ENCODE measurements at places on chromosomes 12 and 14.

- DNase-seq: no peak
Measured at GRCh38 chr12:111057701-111058425, 137.5 kb upstream of the MYL2 start.

GRCh38 chr12:123038966-123039365, 58.5 kb downstream of the ARL6IP4 start:
- no peak for DNase-seq

GRCh38 chr12:84793558-84794367, 118.8 kb downstream of the SLC6A15 start:
- DNase-seq: no peak

- no peak for DNase-seq
Measured at GRCh38 chr14:67463900-67464299, 24.6 kb downstream of the TMEM229B start.

- no peak for DNase-seq
Measured at GRCh38 chr14:39877577-39878190, 445.5 kb upstream of the FBXO33 start.

- DNase-seq: no peak
Measured at GRCh38 chr14:100804558-100805309, 21.2 kb upstream of the MEG3 start.

- DNase-seq: no peak
Measured at GRCh38 chr14:36176524-36176923, at the start of gene PTCSC3. Gene PTCSC3 (minus strand): TSS chr14:36176722.

- DNase-seq: no peak
Measured at GRCh38 chr12:29544428-29545101, 47.1 kb upstream of the OVCH1 start.

GRCh38 chr12:39390752-39391151, 52.2 kb downstream of the KIF21A start:
- no peak for DNase-seq

GRCh38 chr12:79659961-79660431, 30.8 kb downstream of the PAWR start:
- DNase-seq: no peak

GRCh38 chr12:48105321-48105866, 485 bp downstream of the SENP1 start:
- no peak for DNase-seq

DNA sequence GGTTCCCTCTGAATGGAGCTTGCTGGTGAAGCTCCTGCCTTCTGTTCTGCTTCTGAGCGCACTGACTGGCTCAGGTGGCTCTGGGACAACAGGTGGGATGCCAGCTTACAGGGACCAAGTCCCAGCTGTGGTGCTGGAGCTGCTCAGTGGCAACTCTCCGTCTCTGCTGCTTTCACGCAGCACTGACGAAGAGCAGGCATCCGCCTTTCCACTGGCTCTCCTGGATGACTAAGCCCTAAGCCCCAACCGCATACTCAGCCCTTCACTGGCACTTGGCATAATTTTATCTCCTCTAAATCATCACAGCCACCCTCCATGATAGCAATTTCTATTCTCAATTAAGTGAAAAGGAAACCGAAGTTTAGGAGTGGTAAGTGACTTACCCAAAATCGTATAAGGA, 3.7 kb upstream of the RTL1 start:
- DNase-seq: peak; percentile 5

DNA sequence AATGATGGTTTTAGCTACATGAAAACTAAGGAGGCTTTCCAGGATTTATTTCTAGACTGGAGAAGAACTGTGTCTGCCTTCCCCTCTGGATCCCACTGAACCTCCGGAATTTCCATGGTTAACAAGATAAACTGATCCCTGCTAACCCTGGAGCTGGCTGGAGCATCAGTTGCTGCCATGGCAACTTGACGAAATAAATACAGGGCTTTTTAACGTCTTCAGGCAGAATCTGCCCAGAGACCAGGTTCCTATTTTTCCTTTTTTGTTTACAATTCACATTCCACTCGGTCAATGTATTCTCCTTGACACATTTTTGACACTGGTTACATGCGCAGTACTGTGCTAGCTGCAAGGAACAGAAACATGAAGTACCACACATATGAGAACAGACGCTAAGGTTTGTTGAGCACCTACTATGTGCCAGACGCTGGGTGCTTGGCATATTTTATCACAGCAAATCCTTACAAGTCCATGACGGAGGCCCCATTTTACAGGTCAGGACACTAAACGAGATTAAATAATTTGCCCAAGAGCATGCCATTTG, 1.7 kb downstream of the C14orf132 start:
- no peak for DNase-seq

DNA sequence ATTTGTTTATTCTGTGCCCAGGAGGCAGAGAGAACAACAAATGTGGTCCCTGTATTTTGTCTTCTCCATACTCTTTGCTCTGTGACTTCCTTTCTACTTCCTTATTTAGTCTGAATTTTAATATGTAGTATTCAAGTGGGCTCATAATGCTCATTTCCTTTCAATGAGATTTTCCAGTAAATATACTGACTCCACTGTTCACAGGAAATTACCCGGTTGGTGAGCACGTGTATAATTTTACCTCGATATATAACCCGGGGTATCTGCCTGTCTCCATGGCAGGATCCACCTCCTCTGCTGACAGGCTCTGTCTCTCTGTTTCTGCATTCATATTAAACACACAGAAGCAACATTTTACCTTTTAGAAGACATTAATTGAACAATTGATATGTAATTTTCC, 166.0 kb downstream of the SLC38A4 start:
- no peak for DNase-seq

- no peak for DNase-seq
Measured at GRCh38 chr14:74985806-74986205, 16.9 kb upstream of the EIF2B2 start.

DNA sequence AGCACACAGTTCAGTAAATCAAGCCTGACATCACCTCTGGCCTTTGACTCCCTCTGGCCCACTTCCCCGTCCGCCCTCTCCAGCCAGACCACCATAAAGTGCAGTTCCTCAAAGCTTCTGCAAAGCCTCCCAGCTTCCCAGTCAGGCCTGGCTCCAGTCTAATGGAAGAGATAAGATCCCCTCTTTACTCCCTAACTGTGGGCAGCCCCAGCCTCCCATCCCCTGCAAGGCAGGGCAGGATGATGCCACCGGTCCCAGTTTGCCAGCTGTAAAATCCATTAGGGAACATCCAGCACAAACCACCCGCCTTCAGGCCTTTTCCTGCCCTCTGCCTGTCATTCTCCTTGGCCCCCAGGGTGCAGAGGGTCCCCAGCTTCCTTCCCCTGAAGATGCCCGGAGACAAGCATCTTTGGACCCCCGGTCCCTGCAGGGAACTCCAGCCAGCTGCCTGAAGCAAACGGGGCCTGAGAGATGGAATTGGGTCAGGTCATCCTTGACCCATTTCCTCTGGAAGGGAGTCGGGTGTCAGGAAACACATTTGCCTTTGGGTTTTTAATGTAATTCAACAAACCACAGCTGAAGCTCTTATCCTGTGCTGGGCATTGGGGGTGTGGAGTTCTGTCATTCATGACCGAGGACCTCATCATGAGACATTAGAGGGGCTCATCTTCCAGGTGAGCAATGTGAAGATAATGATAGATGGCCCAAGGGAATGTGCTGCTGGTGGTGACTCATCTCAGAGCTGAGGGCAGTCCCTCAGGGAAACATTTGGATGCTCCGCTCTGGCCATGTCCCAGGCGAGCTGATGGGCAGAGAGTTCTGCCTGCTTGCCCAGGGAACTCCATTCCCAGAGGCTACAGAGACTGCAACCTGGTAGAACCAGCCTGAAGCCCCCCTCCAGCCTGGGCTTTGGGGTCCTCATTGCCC, 93.8 kb upstream of the CLMN start:
- DNase-seq: no peak

DNA sequence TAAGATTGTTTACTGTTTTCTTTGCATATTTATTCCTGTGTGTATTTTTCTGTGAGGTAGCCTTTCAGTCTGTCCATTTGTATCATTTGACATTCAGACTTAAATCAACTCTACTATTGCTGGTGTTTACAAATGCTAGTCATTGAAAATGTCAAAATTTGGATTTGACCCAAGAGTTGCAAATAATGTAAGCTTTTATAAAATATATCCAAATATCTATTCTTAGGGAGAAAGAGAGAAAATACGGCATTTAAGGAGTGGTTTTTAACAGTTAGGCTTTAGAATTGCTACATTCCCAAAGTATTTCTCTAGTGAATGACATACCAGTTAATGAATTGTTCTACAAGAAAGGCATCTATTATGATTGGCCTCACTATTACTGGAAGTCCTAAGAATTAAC, 37.9 kb downstream of the FRS2 start:
- DNase-seq: no peak

- no peak for DNase-seq
Measured at GRCh38 chr14:43735932-43736331, 771.2 kb downstream of the FSCB start.

- DNase-seq: no peak
Measured at GRCh38 chr12:52683575-52684300, 3.5 kb upstream of the KRT1 start.
